ENCODE measurements at places on chromosomes 5 and 9. TPM values are rescaled to one million over a fixed set of nuclear protein-coding genes. Genes with fewer than 3 reads are reported as not detected.

CDC20B gene
- total RNA-seq, result 0.18 TPM

CHSY3 gene
- 6.0 TPM for total RNA-seq

RFK gene
- total RNA-seq, result 38.9 TPM

FBXL7 gene
- total RNA-seq, result 7.8 TPM

GPX8 gene
- 7.9 TPM for total RNA-seq

APBA1 gene
- 42.3 TPM for total RNA-seq

DMGDH gene
- total RNA-seq, result 3.8 TPM

IGFBPL1 gene
- 239 TPM for total RNA-seq

FOXD4L5 gene
- 0.64 TPM for total RNA-seq

IFNA7 gene
- total RNA-seq, result not detected

DAB2IP gene
- total RNA-seq, result 17.1 TPM

BARX1 gene
- not detected for total RNA-seq

DNA sequence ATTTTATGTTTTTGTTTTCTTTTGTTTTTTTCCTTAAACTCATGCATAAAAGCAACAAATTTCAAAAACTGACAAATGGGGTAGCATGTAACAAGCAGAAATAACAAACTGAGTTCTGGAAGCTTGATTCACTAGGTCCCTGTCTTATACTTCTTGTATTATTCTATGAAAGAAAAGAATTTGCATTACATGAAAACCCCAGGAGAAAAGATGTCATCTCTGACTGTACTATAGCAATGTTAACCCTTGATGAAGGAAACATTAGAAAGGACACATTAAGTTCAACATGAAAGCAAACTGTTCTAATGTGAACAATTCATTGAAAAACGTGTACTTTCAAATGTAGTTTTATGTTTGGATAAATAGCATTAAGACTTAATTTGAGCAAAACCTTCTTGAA lies 9.2 kb downstream of the RAB14 start:
- no peak for DNase-seq

DNA sequence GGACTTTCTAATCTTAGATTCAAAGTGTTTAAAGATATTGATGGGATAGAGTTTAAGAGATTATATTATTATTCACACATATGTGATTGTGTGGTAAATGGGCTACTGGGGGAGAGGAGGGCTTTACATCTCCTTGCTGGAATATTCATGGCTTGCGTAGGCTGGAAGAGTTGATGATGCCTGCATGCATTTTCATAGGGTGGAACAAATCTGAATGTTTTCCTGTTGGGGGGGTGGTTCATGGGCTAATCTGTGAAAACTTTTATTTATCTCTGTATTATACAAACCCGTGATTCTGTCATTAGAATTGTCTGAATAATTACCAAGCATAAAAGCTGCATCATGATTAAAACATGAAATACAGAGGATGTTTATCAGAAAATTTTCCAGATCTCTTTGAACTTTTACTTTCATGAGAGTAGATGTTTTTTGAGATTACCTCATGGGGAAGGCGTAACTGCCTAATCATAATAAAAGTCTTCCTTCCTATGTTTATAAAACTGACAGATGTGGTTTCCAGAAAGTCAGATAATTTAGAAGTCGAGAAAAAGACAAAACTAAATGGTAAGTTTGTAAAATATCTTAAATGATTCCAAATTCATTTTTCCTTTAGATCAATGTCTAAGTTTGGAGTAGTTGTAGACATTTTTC lies 1185.4 kb upstream of the SEMA6A start:
- no peak for DNase-seq

- DNase-seq, result no peak
Measured at GRCh38 chr5:173680660-173681242, 64.3 kb upstream of the BOD1 start.

GRCh38 chr9:137302118-137302448 lies at the start of gene NRARP:
TSS of gene NRARP (minus strand) at chr9:137302271. CDS start at chr9:137301928, 343 bp downstream.
- DNase-seq, result peak; percentile 91

DNA sequence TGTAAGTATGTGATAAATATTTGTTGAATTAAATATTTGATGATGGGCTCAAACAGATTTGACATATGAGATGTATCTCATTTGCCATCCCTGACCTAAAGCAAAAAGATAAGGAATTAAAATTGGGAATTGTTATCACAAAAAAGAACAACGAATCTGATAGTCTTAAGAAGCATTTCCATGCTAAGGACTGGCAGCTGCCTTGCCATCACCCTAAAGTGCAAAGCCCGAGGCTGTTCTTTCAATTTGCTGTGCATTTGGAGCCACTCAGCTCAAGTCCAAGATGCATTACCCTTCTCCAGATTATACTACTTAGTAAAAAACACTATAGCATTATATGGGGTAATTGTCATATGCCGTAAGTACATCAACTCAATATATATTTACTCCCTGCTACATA lies 618.3 kb upstream of the CLINT1 start:
- no peak for DNase-seq

- DNase-seq, result no peak
Measured at GRCh38 chr5:159319363-159319762, 10.9 kb downstream of the IL12B start.

DNA sequence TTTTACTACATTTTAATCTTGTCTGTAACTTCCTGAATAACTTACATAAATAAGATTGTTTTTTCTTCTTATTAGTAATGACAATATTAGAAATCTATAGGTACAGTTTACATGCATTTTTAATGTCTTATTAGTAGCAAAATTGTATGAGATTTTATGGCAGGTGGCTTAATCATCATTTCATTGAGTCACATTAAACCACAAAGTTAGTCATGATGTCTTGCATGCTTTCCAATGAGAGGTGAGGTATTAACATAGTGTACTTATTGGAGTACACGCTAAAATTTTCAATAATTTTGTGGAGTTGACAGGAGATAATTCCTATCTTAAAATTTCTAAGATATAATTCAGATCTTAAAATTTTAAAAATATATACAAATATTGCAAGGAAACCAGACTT lies 989.6 kb upstream of the ARRDC3 start:
- no peak for DNase-seq

DNA sequence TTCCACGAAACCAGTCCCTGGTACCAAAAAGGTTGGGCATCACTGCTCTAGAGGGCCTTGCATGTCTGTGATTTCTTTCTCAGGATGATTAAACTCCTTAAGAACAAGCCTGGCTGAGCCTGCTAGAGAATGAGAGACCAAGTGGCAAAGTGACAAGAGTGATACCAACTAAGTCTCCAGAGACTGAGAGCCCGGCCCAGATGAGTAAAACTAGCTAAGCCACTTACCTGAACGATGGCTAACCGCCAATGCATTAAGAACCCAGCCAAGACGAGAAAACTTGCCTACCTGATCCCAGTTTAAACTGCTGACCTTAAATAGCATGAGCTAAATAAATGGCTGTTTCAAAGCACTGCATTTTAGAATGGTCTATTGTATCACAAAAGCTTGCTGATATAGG lies 5.6 kb upstream of the CCDC152 start:
- DNase-seq, result no peak

DNA sequence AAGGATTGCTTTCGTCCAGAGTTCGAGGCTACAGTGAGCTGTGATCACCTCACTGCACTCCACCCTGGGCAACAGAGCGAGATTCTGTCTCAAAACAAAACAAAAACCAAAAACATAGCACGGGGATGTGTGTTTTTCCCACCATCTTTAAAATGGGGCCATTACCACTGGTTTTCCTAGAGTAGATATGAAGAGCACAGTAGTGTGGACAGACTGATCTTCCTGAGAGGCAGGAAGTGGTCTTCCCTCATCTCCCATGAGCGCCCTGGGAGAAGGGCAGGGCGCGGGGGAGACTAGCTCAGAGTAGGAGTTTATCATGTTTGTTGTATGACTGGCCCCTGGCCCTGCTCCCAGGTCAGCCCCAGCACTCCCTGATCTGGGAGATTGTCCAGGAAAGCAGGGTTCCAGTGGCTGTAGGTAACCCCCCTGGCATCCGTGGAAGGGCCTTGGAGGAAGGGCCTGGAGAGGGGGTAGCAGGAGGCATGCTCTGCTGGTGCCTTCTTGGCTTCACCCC lies 2.3 kb downstream of the SUSD3 start:
- no peak for DNase-seq

DNA sequence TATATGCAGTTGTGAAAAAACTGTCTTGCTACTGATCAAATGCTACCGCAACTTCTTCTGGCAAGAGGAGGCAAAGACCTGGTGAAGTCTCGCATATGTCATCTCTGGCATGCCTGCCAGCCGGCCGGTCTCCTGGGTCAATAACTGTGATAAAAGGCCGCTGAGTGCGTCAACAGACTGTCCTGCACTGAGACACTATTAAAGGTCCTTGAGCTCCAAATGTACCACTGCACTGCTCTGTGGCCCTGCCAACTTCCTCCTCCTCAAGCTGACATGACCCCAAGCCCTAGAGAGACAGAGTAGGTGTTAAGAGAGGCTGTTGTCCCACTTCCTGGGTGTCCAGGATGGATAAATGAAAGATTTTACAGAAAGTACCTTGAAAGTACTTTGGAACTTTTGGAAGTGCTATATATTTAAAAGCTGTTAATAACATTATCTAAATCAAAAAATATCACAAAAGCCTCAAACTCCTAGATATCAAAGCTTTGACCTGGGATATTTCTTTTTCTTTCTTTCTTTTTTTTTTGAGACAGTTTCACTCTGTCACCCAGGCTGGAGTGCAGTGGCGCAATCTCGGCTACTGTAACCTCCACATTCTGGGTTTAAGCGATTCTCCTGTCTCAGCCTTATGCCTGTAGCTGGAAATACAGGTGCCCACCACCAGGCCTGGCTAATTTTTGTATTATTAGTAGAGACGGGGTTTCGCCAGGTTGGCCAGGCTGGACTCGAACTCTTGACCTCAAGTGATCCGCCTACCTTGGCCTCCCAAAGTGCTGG lies 31.5 kb downstream of the RAPGEF1 start:
- no peak for DNase-seq

DNA sequence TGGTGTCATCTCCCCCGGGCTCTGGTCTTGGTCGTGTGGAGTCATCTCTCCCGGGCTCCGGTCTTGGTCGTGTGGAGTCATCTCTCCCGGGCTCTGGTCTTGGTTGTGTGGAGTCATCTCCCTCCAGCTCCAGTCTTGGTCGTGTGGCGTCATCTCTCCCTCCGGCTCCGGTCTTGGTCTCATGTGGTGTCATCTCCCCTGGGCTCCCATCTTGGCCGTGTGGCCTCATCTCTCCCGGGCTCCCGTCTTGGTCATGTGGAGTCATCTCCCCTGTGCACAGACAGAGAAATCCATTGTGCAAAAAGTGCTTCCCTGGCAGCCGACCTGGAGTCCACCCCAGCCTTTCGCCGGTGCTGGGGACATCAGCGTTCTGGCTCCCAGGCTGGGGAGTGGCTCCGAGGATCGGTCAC lies 91.1 kb upstream of the CACNA1B start:
- no peak for DNase-seq

GRCh38 chr5:36325196-36325595 lies 23.5 kb upstream of the RANBP3L start:
- DNase-seq, result no peak

DNA sequence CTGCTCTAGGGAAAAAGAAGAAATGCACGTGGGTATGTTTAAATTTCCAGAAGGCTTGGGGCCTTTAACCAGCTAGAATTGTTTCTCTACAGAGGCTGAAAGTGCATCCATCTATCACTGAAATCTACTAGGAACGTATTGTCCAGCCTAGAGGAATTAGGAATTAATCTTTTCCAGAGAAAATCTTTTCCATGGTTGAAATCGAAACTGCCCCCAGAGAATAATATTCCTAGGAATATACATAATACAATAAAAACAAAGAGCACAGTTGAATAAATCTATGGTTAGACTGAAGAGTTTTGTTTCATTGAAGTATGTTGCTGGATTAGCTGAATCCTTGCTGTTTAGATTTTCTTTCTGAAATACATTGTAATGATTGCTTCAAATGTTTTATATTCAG lies 378.5 kb downstream of the PLK2 start:
- DNase-seq, result no peak

DNA sequence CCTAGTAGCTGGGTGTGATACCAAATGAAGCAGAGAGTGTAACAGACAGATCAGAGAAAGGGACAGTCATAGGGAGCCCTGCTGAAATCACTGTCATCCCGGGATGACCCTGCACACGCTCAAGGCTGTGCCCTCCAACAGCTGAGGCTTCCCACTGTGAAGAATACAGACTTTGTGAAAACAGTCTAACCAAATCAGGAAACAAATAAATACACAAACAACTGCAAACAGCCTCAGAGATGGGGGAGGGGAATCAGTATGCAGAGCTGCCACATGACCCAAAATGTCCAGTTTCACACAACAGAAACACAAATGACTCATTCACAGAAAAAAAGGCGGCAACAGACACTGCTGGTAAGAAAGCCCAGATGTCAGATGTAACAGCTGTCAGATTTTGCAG lies 101.9 kb downstream of the ADAMTS2 start:
- no peak for DNase-seq

DNA sequence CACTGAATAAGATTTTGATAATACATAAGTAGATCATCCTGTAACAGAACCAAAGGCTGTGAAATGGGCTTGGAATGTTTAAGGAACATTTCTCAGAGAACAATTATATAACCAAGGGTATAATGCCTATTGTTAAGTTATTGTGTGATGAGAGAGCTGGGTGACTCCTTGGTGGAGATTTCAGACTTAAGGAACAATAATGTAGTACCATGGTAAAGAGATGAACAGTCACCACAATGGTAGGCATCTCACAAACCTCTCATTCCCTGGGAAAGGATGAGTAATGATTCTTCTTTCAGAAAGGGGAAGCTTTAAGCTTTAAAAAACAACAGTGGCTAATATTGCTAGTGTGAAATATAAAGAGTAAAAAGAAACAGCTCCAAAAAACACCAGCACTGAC lies 147.4 kb downstream of the TRIM36 start:
- no peak for DNase-seq

GRCh38 chr5:150780187-150780692 lies 1.7 kb downstream of the SMIM3 start:
- no peak for DNase-seq

DNA sequence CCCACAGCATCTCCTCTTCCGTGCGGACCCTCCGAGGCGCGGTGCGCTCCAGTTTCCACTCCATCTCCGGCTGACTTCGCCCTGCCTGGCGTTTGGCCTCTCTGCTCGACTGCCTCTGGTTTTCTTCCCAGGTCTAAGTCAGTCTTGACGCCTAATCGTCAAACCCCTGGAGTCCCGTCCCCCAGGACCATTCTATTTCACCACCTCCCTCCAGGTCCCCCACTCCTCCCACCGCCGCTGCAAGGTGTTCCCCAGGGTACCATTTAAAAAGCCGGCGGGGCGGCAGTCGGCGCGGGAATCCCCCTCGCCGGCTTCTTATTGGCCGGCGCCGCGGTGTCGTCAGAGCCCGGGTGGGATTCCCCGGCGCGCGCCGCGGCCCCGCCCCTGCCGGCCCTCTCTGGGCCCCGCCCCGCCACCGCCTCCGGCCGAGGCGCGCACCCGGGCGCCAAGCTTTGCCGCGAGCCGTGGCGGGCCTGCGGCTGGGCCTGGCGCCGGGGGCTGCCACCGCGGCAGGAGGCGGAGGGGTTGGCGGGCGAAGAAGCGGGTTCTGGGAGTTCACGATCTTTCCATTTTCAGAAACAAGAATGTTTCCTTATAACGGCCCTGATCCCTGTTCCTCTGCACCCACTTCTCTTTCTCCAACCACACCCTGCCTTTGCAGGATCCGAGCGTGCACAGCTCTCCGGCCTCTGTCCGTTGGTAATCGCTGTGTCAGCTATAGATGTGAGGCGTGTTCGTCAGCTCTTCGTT lies at the start of gene CDC20B:
TSS of gene CDC20B (minus strand) at position 241 of the 750 bp plus-strand sequence. CDS start at position 64, 177 bp downstream.
- DNase-seq, result peak; percentile 91
